ENCODE measurements at places on chromosomes 2 and 18. TPM values are rescaled to one million over a fixed set of nuclear protein-coding genes. Genes with fewer than 3 reads are reported as not detected.

Gene RNF25
- 43.2 TPM for total RNA-seq

Gene PASK
- 5.5 TPM for total RNA-seq

Gene COLEC12
- total RNA-seq = 24.3 TPM

Gene MBD1
- 69.6 TPM for total RNA-seq

Gene AKAIN1
- not detected for total RNA-seq

Gene PARD3B
- total RNA-seq = 13.5 TPM

Gene ASB1
- total RNA-seq = 21.2 TPM

Gene DSC2
- total RNA-seq = under 0.01 TPM

Measured in pulmonary artery endothelial cell (primary cell).